ENCODE measurements at places on chromosomes 3 and 15.
A peak's percentile ranks its signal among the peaks of the same experiment; 100 is the strongest.

- DNase-seq: no peak
Observed at GRCh38 chr15:73328149-73328820, 40.5 kb downstream of the HCN4 start.

- no peak for DNase-seq
Observed at GRCh38 chr3:64945171-64945729, 257.4 kb upstream of the ADAMTS9 start.

- no peak for DNase-seq
Observed at GRCh38 chr15:69568173-69569009, 115.8 kb downstream of the RPLP1 start.

- no peak for DNase-seq
Observed at GRCh38 chr3:196988241-196989029, 19.8 kb upstream of the PIGZ start.

GRCh38 chr3:52606373-52607085 lies 70.1 kb downstream of the UQCC5 start:
- no peak for DNase-seq

GRCh38 chr15:22989576-22990477 lies 9.7 kb upstream of the CYFIP1 start:
- no peak for DNase-seq

DNA sequence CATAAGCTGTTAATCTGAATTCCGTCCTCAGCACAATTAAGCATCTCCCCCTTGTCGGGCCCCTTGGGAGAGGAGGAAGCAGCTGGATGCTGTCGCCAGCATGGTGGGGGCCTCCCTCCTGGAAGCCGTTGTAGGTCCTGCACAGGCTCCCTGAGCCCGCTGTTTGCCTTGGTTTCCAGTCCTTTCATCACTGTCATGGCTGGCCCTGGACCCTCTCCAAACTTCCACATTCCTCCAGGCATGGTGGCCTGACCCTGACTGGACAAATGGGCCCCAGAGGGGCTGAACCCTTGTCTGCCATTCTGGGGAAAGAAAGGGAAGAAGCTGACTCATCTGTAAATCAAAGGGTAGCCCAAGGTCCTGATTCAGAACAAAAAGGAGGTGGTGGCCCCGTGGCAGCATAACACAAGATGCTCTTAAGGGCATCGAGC lies 300.5 kb upstream of the LRRFIP2 start:
- DNase-seq: no peak

- DNase-seq: no peak
Observed at GRCh38 chr15:69593488-69593887, 140.9 kb downstream of the RPLP1 start.

- no peak for DNase-seq
Observed at GRCh38 chr15:99763827-99764226, 30.6 kb upstream of the LYSMD4 start.

GRCh38 chr3:81395739-81396513 lies 365.5 kb downstream of the GBE1 start:
- no peak for DNase-seq

DNA sequence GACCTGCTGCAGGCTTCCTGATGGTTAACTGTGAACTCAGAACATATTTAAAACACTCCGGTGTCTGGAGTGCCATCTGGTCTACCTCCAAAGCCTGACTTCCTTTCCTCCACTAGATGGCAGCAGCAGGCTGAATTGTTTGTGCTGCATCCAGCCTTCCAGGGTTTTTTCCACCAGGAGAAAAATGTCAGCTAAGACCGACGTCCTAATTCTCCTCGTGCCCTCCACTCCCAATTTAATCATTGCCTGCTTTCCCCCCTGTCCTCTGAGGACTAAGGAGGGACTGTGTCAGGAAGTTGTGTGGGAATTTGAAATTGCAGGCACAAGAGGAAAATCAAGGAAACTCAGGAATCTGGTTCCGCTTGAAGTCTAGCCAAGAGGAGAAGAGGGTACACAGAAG lies 165.2 kb upstream of the UMPS start:
- DNase-seq: peak; percentile 31

DNA sequence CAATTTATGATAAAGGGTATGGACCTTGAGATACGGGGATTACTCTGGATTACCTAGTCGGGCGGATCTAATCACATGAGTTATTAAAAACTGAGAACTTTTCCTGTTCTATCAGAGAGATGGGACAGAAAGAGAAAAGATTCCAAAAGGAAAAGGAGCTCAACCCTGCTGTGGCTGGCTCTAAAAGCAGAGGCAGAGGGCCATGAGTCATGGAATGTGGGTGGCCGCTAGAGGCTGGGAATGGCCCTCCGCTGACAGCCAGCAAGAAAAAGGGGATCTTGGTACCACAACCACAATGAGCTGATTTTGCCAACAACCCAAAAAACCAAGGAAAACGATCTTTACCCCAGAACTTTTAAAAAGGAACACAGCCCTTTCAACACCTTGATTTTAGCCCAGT lies 210.0 kb downstream of the MAGI1 start:
- no peak for DNase-seq

GRCh38 chr3:108090049-108090700 lies 656 bp downstream of the CD47 start:
- DNase-seq: peak; percentile 20

GRCh38 chr15:46409841-46410301 lies 775.0 kb downstream of the SQOR start:
- no peak for DNase-seq

DNA sequence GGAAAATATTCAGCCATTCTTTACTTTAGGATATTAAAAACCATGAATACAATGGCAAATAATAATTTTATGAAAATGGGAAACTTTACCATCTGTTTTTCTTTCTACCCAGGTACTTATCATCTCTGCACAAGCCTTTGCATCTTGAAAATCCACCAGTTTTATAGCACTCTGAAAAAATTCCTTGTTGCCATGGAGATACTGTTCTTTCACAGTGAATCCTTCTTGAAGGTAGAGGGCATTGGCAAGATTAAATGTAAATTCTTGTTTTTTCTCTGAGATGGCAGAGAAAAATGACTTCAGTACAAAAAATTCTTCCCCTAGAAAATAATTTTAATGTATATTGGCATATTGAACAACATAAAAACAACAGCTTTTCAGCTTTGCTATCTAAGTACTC lies 6.9 kb downstream of the SERPINI2 start:
- no peak for DNase-seq

DNA sequence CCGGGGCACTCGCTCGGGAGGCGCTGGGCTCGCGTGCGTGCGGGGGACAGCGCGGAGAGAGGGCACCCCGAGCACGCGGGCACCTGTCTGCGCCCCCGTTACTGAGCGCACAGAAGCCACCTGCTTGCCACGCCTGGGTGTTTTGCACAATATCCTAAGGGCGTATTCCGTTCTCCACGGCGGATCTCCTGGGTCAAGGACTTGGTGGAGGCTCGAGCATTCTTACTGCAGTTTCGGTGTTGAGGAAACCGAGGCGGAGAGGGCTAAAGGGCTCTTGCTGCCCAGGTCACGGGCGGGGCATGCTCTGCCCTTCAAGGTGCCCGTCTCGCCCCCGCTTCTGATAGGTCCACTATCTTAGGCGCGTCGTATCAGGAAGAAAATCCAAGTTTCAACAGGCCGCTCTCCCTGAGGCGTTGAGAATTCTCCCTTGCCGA lies 526 bp downstream of the GPD1L start:
- no peak for DNase-seq

DNA sequence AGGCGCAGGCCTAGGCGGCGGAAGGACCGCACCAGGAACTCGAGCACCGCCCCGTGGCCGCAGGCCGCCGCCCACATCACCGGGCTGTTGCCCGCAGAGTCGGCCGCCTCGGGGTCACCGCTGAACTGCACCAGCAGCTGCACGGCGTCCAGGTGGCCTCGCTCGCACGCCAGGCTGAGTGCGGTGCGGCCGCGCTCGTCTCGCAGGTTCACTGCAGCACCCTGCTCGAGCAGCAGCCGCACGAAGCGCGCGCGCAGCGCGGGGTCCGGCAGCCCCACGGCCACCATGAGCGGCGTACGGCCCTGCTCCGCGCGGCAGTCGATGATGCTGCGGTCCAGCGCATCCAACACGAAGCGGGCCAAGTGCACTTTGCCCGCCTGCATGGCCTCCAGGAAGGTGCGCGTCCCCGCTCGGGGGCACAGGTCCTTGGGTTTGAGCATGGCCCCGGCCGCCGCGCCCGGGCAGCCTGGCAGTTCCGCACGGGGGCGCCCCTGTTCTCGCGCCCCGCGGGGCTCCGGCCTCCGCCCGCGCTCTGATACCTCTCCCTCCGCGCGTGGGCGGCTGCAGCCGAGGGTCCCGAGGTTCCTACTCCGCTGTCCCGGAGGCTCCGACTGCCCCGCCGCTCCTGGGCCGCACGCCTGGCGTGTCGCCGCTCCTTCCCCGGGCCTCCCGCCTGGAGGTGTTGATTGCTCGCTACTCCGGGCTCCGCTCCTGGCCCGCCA lies 556 bp downstream of the ANKRD63 start:
- DNase-seq: no peak

DNA sequence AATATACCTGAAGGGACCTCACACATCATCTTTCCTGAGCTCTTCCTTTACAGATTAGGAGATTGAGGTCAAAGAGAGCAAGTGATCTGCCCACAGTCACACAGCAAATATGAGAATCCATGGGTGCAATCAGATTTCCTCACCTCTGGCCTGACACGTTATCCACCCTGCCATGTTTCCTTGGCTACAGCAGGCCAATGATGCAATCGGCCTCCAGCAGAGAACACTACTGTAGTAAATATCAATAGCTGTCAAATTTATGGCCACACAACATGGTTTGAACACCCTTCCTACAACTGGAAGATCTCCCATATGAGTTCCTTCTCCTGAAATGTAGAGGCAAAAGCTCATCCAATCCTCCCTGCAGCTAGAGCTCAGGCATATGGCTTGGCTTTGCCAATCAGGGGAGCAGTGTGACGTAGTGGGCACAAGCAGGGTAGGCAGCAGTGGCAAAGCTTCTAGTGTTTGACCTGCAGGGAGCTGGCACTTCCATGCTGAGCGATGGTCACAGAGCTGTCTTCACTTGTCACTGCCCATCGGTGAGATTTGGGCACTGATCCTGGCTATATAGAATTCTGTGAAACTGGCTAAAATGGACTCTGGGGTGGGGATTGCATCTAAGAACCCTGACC lies 271.3 kb downstream of the TJP1 start:
- DNase-seq: no peak

DNA sequence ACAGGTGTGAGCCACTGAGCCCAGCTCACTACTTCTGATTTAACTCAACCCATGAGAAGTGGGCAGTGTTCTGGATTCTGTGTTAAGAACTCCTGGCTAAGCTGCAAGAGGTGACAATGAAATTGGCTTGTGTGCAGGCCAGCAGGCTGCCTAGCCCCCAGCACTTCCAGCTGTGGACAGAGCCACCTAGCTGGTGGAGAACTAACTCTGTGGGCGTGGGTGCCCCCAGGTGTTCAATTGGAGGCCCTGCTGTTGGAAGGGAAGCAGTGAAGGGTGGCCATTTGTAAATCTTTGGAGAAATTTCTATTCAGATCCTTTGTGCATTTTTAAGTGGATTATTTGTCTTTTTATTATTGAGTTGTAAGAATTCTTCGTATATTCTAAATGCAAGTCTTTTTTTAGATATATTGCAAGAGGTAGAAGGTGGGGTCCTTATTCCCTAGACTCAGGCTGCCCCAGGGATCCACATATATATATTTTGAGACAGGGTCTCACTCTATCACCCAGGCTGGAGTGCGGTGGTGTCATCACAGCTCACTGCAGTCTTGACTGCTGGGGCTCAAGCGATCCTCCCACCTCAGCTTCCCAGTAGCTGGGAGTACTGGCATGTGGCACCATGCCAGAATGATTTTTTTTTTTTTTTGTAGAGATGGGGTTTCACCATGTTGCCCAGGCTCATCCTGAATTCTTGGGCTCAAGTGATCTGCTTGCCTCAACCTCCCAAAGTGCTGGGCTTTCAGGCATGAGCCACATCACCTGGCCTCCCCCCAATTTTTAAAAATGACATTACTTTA lies 7.2 kb upstream of the SCAMP5 start:
- DNase-seq: no peak

DNA sequence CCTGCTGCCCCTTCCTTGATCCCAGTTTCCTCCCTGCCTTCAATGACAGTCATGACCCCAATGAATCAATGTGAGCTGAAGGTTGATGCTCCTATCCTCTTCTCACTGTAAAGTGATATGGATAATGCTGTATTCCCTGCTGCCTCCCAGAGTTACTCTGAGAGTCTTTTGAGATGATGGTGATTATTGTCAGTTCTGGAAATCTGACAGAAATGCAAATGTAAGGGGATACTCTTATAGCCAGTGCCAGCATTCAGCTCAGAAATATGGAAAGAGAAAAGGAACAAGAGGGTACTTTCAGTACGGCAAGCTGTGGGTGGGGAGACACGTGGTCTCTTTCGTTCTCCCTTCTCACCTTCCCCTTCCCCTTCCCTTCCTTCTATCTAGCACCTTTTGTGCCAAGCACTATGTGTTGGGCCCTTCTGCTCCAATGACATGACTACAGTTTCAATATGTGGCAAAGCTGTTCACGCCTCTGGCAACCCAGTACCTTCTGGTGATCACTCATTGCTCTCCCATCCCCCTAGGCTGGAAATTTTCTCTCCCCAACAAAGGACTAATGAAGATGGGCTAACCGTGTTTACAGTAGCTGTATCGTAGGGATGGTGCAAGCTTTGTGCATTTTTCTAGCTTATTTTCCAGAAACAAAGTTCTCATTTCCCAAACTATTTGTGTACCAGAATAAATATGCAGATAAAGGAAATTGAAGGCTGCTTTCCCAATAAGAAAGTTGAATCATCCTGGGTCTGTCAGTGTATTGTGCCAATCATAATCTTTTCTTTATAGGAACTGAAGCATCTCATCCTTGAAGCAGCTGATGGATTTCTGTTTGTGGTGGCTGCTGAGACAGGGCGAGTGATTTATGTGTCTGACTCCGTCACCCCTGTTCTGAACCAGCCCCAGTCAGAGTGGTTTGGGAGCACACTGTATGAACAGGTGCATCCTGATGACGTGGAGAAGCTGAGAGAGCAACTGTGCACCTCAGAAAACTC lies 70.3 kb downstream of the ARNT2 start:
- no peak for DNase-seq

DNA sequence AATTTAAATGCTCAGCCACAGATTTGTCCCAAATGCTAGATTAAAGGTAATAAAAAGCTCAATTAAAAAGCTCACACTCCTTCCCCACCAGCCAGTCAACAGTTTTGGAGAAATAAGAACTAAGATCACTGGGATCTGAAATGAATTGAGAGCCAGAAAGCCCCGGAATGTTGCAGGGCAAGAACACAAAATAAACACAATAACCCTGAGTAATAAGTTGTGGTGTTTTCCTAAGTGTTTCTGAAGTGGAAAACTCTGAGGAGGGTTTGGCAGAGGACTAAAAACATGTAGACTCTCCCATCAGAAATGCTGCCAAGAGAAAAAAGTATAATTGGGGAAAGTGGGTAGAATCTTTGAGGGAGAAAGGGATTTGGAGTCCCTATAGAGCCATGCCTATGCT lies 127.8 kb downstream of the ABI3BP start:
- DNase-seq: no peak

DNA sequence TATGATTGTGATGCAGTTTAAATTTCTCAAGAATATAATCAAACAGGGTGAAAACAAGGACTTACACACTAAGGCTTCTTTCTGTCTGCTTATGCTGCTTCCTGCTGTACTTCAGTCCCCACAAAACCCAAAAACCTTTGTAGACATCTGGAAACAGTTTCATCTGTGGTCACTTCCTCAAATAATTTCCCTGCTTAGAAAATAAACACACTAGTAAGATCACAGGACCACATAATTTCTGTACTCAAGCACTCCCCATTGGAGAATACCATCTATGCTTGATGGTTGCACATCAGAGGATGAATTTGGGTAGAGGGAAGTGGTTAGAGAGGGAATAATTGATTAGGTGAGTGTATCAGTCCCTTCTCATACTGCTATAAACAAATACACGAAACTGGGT lies 266.2 kb downstream of the LSAMP start:
- no peak for DNase-seq

GRCh38 chr3:154678041-154678654 lies 248.2 kb upstream of the GPR149 start:
- no peak for DNase-seq

GRCh38 chr3:126607214-126607908 lies 47.6 kb downstream of the TXNRD3 start:
- no peak for DNase-seq
